Mesangial cell (primary cell): ENCODE measurements at places on chromosomes 4 and X. TPM values are rescaled to one million over a fixed set of nuclear protein-coding genes. Genes with fewer than 3 reads are reported as not detected.

UGT2B15 gene
- not detected in 2 replicates for total RNA-seq

ASB9 gene
- total RNA-seq: 2.2 and 4.2 TPM in 2 replicates

GCNA gene
- total RNA-seq: 0.63 and 0.65 TPM in 2 replicates

USP17L12 gene
- not detected in 2 replicates for total RNA-seq

SRPX2 gene
- total RNA-seq: 1.8 and 7.1 TPM in 2 replicates

ZNF630 gene
- 0.33 and 1.0 TPM in 2 replicates for total RNA-seq

ANXA10 gene
- 1.6 TPM in 1 of 2 replicates, not detected in the other for total RNA-seq

S100G gene
- total RNA-seq: not detected in 2 replicates

CT45A5 gene
- not detected in 2 replicates for total RNA-seq

ADH7 gene
- total RNA-seq: not detected in 2 replicates
